ENCODE measurements at places on chromosomes 13 and 19.

DNA sequence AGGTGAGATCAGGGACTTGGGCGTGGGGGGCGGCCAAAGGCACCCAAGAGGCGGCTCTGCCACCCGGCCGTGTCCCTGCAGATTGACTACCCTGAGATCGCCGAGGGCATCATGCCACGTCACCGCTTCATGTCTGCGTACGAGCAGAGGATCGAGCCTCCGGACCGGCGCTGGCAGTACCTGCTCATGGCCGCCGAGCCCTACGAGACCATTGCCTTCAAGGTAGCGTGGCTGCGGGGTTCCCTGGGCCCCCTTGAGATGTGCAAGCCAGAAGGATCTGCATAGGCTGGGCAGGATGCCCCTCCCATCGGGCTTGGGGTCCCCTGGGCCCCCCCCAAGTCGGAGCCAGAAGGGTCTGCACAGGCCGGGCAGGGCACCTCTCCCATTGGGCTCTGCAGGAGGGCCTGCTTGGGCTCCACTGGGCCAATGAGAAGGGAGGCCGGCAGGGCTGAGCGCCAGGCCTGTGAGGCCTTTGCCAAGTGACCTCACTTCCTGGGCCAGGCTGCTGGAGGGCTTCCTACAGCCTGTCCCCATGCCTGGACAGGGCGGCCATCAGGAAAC is 2.2 kb upstream of the AMH start:
- DNase-seq = no peak

DNA sequence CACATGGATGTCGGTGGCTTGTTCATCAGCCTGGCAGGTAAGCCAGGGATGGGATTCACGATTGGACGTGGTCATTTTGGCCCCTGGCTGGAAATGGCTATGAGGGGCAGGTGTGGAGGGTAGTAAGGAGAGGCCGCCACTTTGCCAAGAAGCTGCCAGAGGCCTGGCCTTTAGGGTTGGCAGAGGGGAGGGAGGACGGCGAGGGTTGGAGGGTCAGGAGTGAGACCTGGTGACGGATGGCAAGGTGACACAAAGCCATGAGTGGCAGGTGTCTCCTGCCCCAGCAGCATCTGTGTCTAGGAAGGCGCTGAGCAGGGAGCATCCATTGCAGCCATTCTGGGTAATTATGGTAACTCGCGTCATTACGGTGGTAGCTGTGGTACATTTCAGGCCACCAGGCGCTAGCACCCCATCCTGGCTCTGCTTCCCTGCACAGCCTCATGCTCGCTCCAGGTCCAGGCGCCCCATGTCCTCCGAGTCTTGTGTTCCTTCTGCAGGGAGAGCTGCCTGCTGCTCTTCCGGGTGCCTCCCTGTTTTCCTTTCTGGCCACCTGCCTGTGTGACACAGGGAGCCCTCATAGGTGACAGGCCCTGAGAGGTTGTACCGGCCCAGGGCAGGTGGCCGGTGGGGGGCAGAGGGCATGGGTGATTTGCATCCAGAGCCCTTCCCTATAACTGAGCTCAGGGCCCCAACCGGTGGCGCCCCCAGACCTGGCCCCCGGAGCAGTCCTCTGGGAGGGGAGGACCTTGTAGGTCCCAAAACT is 4.2 kb downstream of the SSBP4 start:
- DNase-seq = no peak

GRCh38 chr19:50777830-50778303 is 7.6 kb downstream of the GPR32 start:
- DNase-seq = no peak

DNA sequence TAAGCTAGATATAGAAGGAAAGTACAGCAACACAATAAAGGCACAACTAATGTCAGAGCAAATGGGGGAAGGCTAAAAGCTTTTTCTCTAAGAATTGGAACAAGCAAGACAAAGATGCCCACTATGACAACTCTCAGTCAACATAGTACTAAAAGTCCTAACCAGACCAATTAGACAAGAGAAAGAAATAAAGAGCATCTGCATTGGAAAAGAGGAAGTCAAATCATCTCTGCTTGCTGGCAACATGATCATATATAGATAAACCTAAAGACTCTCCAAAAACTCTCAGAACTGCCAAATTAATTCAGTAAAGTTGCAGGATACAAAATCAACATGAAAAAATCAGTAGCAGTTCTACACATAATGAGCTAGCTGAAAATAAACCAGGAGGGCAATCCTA is 542.0 kb downstream of the DIAPH3 start:
- no peak for DNase-seq

DNA sequence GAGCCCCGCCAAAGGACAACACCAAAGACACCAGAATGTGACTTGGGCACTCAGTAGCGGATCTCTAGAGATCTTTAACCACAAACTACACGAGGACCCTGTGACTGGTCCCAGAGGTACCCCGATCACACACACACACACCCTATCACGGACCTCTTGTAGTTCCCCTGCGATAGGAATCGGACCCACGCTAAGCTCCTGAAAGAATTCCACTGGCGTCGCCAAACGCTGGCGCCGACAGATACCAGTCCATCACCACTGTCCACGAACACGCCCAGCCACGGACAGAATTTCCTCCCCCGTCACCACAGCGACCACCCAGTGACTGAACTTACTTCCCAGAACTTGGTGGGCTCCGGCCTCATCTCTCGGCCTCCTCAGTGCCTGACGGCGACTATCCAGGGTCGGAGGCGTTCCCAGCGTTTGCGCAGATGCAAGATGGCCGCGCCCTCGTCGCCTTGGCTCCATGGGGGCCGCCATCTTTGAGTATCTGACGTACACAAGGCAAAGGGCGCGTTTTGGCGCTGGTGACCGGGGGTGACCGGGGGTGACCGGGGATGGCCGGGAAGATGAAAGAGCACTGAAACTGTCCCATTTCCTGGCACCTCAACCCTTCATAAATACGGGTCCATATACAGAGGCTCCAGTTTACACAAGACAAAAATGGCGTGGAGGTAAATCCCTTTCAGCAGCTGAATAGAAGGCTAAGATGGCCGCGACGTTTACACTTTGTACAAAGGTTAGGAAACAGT is at the start of gene ZNF615:
Gene ZNF615, minus strand, starts transcription at position 406 of the 752 bp plus-strand sequence. CDS start 4,500 bp downstream, outside the sequence.
- DNase-seq = peak; percentile 83

DNA sequence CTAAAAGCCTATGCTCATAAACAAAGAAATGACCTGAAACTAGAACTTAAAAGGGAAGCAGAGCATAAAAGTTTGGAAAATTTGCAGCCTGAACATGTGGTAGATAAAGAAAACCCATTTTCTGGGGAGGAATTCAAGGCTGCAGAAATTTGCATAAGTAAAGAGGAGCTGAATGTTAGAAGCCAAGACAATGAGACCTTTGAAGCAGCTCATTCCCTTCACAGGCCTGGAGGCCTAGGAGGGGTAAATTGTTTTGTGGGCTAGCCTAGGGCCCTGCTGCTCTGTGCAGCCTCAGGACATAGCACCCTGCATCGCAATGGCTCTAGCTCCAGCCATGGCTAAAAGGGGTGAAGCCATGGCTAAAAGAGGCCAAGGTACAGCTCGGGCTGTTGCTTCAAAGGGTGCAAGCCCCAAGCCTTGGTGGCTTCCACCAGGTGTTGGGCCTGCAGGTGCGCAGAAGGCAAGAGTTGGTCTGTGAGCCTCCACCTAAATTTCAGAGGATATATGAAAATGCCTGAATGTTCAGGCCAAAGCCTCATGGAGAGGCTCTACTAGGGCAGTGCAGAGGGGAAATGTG is 38.3 kb downstream of the ZIC2 start:
- DNase-seq = no peak

Measured in CD4-positive, alpha-beta T cell treated with Interleukin-15 for 4 hours (primary cell).